ENCODE measurements at places on chromosomes 2 and 18. TPM values are rescaled to one million over a fixed set of nuclear protein-coding genes. Genes with fewer than 3 reads are reported as not detected.

DNA sequence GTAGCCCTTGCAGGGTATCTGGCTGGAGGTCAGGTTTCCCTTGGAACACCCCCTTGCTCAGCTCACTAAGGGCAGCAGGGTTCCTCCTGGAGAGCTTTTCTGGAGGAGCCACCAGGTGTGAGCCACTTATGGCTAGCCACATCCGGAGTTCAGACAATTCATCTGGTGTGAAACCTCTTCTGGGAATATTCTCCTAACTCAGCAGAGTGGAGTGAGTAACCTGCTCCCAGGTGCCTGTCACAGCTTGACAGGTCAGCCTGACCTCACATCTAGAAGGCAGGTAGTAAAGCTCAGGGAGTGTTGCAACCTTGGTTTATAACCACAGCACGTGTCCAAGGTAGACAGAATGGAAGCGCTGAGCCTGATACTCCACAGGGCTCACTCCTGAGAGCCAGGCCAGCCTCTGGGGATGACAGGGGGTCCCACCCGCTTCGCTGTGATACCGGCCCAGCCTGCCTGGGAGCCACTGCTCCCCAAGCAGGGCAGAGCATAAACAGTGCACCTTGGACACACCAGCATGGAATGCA lies 62.6 kb upstream of the TGFA start:
- H3K27ac ChIP-seq: no peak overlapping the region
- H3K27me3 ChIP-seq: peaks cover 3% of the 10 kb centered on the region
- H3K36me3 ChIP-seq: no peaks in the 10 kb centered on the region
- DNase-seq: no peak
- no peaks in the 10 kb centered on the region for H3K4me1 ChIP-seq
- no peak overlapping the region for H3K4me3 ChIP-seq

DNA sequence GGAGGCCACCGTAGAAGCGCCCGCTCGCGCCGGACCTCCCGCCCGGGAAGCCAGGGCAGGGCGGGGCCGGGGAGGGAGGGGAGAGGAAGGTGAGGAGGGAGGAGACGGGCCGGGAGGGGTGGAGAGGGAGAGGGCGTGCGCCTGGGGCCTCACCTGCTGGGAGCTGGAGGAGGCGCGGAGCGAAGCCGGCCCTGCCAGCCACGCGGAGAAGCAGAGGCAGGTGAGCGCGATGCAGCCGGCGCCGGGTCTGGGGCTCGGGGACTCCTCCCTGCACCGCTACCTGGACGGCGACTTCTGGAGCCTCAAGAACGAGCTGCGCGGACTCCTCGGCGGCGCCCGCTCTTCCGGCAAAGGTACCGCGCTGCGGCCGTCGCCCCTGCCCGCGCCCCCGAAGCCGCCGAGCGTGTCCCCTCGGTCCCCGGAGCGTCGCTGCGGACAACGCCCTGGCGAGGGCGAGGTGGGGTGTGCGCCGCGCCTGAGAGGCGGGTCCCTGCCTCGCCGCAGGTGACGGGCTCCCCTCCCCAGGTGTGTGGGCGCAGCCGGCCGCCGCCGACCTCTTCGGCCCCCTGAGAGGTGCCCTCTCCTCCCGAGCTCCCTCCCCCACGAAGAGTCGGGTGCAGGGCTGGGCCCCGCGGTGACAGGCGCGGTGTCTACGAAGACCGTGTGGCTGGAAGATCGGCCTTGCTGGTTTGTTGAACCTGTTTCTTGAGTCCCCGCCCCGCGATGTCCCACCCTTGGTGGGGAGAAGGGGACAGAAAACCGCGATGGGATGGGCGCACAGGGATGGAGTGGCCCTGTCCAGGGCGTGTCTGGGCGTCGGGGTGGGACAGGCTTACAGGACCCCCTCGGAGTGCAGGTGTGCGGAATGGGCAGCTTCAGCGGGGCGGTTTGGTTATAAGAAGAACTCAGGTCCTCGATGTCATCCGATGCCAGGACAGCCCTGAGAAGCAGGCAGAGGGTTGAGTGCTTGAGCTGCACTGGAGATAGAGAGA lies at the start of gene ACOXL:
Gene ACOXL (plus strand): TSS at position 152 of the 992 bp plus-strand sequence. CDS start 35,817 bp downstream, outside the sequence.
- H3K4me3 ChIP-seq: peak within 1 kb of the TSS; percentile 60
- peaks cover 18% of the 10 kb centered on the region for H3K4me1 ChIP-seq
- H3K27ac ChIP-seq: no peak within 1 kb of the TSS
- H3K27me3 ChIP-seq: peaks cover 41% of the 10 kb centered on the region

DNA sequence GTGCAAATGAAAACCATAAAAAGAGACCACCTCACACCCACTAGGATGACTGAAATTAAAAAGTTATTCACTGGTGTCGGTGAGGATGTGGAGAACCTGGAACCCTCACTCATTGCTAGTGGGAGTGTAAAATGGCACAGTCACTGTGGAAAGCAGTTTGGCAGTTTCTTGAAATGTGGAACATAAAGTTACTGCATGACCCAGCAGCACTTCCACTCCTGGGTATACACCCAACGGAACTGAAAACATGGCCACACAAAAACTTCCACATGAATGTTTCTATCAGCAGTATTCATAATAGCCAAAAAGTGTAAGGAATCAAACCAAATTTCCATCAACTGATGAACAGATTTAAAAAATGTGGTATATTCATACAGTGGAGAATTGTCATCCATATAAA lies 65.1 kb upstream of the SLC66A3 start:
- H3K4me3 ChIP-seq: no peak overlapping the region
- DNase-seq: no peak
- peaks cover 14% of the 10 kb centered on the region for H3K4me1 ChIP-seq
- no peaks in the 10 kb centered on the region for H3K36me3 ChIP-seq

DNA sequence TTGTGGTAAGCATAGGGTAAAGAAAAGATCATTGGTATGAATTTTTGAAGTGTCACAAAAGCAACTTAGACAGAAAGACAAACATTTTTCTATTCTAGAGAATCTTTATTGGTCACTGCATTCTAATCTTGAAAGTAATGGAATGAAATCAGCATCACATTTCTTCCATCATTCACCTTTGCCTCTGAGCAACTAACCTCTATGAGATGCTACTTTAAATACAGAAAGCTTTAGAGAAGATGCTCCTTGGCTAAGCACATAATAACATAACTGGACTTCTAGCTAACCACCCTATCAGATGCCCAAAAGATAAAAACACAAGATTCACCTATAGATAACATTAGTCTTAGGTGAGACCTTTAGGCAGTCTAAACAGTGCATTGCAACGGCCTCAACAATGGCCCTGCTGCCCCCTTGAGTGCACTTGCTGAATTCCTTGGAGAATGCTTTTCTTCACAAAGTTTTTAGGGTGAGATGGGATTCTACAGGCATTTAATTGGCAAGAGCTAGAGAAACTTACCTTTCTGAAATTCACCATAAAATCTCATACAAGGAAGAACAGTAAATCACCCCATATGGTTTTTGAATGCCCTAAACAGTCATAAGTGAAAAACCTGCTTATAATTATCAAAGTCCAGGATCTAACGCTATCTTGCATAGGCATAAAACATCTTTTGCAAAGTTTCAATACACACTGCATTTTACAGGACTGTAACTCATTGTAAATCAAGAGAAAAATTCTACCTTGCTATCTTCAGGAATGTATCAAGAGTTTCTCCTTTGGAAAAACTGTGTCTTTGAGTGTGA lies 791.3 kb upstream of the CHAC2 start:
- no peak overlapping the region for H3K27ac ChIP-seq
- H3K4me3 ChIP-seq: no peak overlapping the region
- DNase-seq: peak; percentile 65
- no peaks in the 10 kb centered on the region for H3K36me3 ChIP-seq

DNA sequence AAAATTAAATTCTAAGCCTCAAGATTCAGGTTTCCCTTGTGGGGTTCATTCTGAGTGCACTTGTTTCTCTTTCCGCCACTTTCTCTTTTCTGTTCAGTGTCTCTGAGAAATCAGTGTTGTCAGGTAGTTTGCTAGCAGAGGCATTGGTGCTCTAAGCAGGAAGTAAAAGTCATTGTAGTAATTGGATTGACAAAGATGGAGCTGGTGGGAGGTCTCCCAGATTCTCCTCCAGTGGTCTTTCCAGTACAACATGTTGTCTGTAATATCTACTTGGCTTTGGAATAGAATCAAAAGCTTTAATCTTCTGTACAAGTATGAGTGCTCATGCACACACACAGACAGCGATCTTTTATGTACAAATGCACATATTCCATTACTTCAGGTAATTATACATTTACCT lies 135.6 kb downstream of the KLHL14 start:
- H3K4me3 ChIP-seq: no peak overlapping the region
- no peaks in the 10 kb centered on the region for H3K4me1 ChIP-seq
- no peaks in the 10 kb centered on the region for H3K36me3 ChIP-seq

GRCh38 chr2:223727562-223727961 lies 109.8 kb downstream of the AP1S3 start:
- no peaks in the 10 kb centered on the region for H3K36me3 ChIP-seq
- peak; percentile 48 for DNase-seq
- no peak overlapping the region for H3K27ac ChIP-seq
- H3K4me3 ChIP-seq: no peak overlapping the region
- peaks cover 19% of the 10 kb centered on the region for H3K4me1 ChIP-seq

- no peaks in the 10 kb centered on the region for H3K27me3 ChIP-seq
- H3K4me3 ChIP-seq: no peak overlapping the region
- H3K4me1 ChIP-seq: no peaks in the 10 kb centered on the region
- DNase-seq: no peak
These were observed 717.7 kb upstream of the FAM98A start for GRCh38 chr2:34316788-34317187.

The ACOXL gene
- 2.9 TPM for total RNA-seq

The CAPN14 gene
- 0.04 TPM for total RNA-seq
